ENCODE measurements at places on chromosomes 12 and 14.

DNA sequence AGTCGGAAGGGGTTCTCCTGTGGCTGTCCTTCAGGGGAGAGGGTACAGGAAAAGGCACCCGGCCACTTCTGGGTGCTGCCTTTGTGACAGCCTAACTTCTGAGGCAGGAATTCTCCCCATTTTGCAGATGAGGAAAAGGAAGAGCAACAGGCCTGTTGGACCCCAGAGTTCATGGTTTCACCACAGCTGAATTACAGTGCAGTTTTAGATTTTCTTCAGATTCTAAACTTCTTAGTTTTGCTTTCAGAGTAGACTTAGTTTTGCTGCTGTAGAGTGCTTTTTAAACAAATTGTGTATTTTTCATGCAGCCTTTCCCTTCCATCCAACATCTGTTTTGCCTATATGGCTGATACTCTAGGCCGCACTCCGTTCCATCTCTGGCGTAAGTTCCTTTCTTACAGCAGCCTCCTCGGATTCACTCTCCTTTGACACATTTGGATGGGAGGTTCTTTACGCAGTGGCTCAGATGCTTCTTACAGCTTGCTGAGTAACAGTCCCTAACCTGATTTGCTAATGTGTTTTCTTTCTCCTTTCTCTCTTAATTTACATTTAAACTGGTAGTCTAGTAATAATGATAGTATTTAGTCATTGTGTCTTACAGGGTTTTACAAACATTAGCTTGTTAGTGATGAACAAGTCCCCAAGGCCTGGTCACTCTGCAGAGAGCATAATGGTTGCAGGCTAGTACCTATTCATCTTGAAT, 7.8 kb downstream of the TRAF3 start:
- no peak for DNase-seq

GRCh38 chr14:61670576-61670975, 24.7 kb upstream of the HIF1A start:
- no peak for DNase-seq

DNA sequence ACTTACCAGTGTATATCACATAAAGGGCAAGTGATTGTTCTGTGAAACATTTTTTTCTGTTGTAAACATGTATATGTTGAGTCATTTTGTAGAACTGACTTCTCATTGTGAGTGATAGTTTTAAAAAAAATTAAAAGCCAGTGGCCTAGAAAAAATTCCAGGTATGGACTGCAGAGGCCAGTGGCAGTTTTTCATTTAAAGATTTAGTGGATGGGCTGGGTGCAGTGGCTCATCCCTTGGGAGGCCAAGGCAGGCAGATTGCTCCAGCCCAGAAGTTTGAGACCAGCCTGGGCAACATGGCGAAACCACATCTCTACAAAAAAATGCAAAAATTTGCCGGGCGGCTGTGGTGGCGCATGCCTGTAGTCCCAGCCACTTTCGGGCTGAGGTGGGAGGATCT, 84.7 kb upstream of the MDM1 start:
- DNase-seq: peak; percentile 73

- no peak for DNase-seq
Observed at GRCh38 chr14:78131616-78132015, 38.6 kb upstream of the NRXN3 start.

DNA sequence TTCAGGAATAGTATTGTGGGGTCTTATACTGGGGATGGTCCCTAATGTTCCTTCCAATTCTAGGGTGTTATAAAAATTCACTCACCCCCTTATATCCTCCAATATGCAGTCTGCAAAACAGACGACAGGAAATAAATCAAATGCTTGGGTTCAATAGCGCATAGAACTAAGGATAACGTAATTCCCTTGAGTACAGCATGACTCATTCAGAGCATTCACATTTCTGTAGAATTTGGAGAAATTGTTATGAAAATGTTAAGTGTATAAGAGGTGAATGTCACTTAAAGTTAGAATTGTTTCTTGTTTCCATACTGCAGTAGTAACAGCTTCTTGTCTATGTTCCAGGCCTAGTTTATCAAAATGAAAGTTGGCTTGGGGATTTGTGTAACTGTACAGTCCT, 271.4 kb downstream of the RPS29 start:
- peak; percentile 43 for DNase-seq

All from fibroblast of upper back skin (primary cell).